Activated T-cell treated with anti-CD3 and anti-CD28 coated beads, Interleukin-2, amount 50 U/mL, for 72 hours (primary cell): ENCODE measurements at places on chromosomes 12 and 14.

DNA sequence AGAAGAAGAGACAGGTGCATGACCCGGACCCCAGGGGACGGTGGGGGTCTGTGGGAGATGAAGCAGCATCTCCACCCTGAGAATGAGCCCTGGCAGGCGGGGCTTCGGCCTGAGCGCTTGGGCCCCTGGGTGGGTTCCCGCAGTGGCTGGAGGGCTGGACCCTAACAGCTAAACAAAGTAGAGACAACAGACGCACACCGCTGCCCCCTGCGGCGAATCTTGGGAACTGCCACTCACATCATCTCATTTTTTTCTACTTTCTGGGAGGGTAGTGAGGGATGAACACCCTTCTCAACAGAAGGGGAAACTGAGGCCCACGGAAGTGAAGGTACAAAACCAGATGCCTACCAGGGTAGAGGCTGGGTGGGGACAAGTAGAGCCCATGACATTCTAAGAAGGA is 104.7 kb downstream of the RFLNA start:
- no peaks in the 10 kb centered on the region for H3K4me1 ChIP-seq
- H3K36me3 ChIP-seq: peaks cover 5% of the 10 kb centered on the region
- DNase-seq: peak; percentile 35

GRCh38 chr12:101066489-101066888 is 143.5 kb downstream of the SLC5A8 start:
- H3K36me3 ChIP-seq: no peaks in the 10 kb centered on the region
- no peaks in the 10 kb centered on the region for H3K27me3 ChIP-seq
- no peaks in the 10 kb centered on the region for H3K4me1 ChIP-seq
- no peak overlapping the region for H3K27ac ChIP-seq
- no peak for DNase-seq

DNA sequence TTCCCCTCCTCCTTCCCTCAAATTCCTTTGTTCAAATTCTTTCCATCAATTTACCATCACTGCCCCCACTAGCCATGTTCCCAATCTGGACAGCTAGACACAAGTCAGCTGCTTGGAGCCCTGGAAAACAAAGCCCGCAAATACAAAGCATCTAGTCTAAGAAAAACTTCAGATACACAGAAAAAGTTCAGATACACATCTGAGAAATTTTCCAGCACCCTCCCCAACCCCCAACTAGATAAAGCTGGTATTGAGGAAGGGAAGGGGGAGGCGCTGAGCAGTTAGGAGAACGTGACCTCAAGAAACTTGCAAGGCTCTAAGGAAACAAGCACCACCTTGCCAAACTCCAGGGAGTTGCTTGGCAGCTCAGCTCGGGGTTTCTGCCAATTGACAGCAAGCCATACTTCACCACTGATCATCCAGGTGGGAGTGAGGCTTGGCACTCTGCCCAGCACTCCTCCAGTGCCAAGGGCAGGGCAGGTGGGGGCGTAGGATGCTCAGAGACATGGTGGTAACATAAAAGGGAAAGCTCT is 5.1 kb upstream of the CNIH1 start:
- H3K27ac ChIP-seq: no peak overlapping the region
- peaks cover 15% of the 10 kb centered on the region for H3K27me3 ChIP-seq
- H3K36me3 ChIP-seq: no peaks in the 10 kb centered on the region
- H3K4me3 ChIP-seq: no peak overlapping the region
- no peak for DNase-seq
- H3K4me1 ChIP-seq: peaks cover 17% of the 10 kb centered on the region

DNA sequence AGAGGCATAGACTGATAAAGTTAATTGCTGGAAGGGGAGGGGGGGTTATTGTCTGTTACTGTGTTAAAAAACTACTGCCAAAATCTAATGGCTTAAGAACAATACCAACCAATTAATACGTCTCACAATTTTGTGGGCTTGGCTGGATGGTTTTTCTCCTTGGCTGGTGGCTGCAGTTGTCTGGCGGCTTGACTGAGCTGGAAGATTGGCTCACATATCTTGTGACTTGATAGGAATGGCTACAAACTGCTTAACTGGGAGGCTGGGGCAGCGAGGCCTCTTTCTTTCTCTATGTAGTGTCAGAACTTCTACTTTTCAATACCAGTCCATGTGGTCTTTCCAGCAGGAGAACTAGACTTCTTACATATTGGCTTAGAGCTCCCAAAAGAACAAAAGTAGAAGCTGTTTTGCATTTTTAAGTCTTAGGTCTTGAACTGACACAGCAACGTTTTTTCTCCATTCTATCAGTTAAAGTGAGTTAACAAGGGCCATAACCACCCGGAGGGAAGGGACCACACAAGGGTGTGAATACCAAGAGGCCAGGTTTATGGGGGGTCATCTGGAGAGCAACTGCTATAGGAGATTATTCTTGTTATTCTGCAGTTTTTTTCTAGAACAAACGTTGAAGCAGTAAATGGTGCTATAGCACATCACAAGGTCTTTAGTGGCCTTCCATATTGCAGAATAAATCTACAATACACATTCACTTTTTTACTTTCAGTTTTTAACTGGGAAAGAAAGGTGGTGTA is 46.9 kb downstream of the ZDHHC17 start:
- no peak for DNase-seq
- H3K4me1 ChIP-seq: no peaks in the 10 kb centered on the region
- H3K27ac ChIP-seq: no peak overlapping the region
- H3K4me3 ChIP-seq: no peak overlapping the region
- H3K27me3 ChIP-seq: no peaks in the 10 kb centered on the region

DNA sequence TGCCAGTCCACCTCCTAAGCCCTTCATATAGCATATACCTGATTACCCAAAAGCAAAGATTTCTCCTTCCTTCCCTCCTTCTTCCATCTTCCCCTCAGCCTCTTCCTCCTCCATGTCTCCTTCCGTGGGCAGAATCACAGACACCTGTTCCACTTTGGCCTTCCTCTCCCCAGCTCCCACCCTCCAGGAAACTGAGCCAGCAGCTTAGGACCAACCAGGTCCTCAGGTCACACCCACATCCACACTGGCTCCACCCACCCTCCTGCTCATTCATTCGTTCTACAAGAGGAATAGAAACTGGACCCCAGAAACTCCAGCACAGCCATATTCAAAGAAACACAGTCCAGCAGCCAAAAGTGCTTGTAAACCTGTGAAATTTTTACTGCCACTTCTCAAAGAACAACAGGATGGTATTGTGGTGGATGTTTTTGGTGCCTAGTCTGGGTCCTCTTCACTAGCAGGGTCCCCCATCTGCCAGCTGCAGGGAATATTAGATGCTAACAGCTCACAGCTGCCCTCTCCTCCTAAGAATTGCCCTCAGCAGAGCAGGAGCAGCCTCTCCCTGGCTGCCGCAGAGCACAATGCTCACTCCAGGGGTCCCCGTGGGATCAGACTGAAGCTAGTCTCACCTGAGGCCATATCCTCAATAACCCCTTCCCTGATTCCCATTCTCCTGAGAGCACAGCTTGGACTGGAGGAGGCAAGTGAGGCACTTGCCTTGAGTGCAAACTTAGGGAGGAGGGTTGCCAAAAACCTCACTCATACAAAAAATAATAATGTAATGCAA is 18.4 kb downstream of the CMKLR1 start:
- H3K27me3 ChIP-seq: peaks cover 15% of the 10 kb centered on the region
- no peak for DNase-seq
- peaks cover 6% of the 10 kb centered on the region for H3K4me1 ChIP-seq
- no peaks in the 10 kb centered on the region for H3K36me3 ChIP-seq
